ENCODE measurements at places on chromosomes 16 and 17. TPM values are rescaled to one million over a fixed set of nuclear protein-coding genes. Genes with fewer than 3 reads are reported as not detected.

The APOH gene
- not detected for total RNA-seq

DNA sequence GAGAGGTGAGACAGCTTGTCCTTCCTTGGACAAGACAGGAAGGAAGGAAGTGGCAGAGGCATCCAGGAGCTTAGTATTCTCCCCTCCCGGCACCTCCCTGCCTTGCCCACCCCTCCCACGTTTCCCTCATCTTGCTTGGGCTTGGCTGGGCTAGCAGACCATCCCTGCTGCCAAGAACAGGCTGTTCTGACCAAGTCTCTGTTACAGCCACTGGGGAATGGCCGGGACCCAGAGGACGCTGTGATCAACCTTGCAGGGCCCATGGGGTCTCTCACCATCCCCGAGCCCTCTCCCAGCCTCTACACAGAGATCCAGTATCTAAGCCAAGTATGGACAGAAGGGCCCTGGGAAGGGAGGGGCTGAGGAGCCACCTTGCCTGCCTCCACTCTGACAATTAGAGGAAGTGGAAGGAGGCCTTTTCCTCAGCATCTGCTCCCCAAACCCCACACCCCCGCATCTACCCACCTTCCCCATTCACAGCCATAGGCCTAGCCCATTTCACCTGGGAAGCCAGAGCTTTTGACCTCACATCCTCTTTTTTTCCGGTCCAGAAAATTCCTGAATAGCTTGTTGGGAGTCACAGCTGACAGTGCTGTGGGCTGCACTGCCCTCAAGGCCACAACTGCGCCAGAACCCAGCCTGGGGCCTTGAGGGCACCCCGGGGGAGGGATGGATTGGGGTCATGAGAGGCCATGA lies 14.1 kb downstream of the CD300LG start:
- no peak for DNase-seq

The IL21R gene
- 10.8 TPM for total RNA-seq

The TSR1 gene
- 63.9 TPM for total RNA-seq

- no peak for DNase-seq
Measured at GRCh38 chr16:59392911-59393310, 658.8 kb upstream of the GOT2 start.
